ENCODE measurements at places on chromosomes 13 and 19. TPM values are rescaled to one million over a fixed set of nuclear protein-coding genes. Genes with fewer than 3 reads are reported as not detected.

GRCh38 chr19:31511696-31512095 is 162.5 kb upstream of the TSHZ3 start:
- no peak for DNase-seq

DNA sequence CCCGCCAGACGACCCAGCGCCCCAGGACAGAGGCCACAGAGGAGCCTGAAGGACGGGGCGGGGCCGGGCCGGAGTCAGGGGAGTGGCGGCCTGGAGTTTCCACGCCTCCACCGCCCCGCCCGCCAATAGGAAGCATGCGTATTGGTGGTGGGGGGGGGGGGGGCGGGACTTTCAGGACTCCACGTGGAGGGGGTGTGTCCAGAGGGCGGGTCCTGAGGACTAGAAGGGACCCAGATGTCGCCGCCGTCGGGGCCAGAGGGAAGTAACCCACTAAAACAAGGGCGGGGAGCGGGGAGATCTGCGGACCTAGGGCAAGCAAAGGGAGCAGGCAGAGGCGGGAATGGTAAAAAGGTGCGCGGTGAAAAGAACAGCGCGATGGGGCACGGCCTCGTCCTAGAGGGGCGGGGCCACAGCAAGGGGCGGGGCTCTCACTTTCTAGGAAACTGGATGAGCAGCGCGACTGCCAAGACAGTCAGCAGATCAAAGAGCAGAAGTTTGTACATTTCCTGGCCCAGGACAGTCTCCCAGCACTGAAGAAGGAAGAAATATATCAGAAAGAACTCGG is 2.8 kb upstream of the LENG1 start:
- DNase-seq, result peak; percentile 87

The TMEM272 gene
- total RNA-seq, result 0.16 TPM

- no peak for DNase-seq
Measured at GRCh38 chr19:45511074-45511473, 3.8 kb downstream of the VASP start.

The MAG gene
- total RNA-seq, result not detected

The KCTD4 gene
- not detected for total RNA-seq

The FCER2 gene
- total RNA-seq, result 0.29 TPM

DNA sequence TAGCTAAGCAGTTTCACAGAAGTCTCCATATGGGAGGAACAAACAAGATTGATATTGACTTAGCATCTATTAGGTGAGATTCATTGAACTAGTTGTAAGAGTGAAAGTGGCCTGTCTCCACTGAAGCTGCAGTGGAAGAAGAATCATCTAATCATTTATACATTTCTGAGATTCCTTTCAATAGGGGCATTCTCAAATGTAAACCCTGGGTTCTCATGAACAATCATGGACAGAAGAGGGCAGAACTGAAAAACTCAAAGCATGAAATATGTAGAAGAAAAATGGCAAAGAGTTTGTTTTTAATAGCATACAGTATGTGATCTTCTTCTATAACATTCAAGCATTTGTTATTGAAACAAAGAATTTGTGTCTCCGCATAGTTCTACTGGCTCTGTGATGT is 17.6 kb upstream of the POSTN start:
- DNase-seq, result no peak

GRCh38 chr13:99949679-99950413 is 21.7 kb downstream of the ZIC5 start:
- no peak for DNase-seq

The DGKH gene
- total RNA-seq, result 19.0 TPM

The POU4F1 gene
- total RNA-seq, result not detected

The PLK5 gene
- total RNA-seq, result not detected

DNA sequence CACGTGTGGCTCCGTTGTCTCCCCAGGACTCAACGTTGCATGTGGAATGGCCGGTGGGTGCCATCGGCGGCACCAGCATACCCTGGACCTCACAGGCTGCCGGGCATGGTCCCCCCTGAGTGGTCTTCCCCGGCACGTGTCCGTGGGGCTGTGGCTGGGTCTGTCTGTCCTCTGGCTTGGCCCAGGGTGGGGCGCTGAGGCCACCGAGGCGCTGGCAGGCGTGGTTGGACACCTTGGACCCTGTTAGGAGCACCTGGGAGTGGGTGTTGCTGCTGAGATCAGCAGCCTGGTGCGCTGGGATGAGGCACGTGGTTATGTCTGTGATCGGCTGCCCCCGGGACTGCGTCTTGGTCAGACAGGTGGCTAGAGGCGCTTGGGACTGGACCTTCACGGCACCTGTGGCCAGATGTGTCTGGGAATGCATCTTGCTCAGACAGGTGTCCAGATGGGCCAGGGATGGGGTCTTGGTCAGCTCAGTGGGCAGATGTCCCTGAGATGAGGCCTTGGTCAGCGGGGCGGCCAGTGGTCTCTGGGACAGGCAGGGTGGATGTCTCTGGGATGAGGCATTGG is 9.2 kb downstream of the IQCN start:
- no peak for DNase-seq

GRCh38 chr13:84086847-84087162 is 204.5 kb upstream of the SLITRK1 start:
- no peak for DNase-seq

The TEX29 gene
- total RNA-seq, result not detected

The MYPOP gene
- 2.0 TPM for total RNA-seq

- no peak for DNase-seq
Measured at GRCh38 chr19:21705393-21705792, 62.0 kb downstream of the ZNF100 start.

All from breast epithelium (tissue), 4 donors.